ENCODE measurements at places on chromosomes 13 and 19.

DNA sequence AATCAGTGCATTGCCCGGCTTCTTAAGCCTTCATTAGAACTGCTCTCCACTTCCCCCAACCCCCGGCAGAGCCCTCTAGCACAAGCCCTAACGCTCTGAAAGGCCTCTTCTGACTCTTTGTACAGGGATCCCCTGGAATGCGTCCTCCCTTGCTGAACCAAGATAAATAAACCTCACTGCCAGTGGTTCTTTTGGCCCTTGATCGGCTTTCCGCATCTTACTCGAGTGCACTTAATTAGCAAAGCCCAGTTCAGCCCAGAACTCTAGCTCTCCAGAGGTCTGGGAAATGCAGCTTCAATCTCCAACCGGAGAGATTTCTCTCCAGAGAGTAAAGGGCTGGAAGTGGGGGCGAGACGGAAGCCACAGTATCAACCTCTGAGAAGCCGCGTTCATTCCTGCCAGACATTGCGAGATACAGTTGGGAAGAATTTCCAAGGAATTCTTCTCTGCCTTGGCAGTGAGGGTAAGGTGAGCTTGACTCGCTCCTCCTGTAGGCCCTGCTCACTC lies 8.7 kb upstream of the ZNF444 start:
- DNase-seq, result no peak

DNA sequence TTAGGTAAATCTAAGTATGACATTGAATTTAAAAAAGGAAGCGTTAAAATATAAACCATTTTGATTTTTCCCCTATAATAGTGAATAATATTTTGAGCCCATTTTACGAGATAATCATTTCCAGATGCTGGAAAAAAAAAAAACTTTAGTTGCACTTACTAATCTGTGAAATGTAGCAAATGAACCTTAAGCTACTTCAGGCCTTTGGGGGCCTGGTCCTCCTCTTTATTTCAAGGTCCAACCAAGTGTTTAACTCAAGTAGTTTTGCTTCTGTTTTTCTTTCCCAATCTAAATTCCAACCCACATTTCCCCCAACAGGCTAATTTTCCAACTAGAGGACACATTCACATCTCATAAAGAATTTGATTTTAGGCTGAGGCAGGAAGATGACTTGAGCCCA lies 101.2 kb downstream of the TNFRSF19 start:
- no peak for DNase-seq

GRCh38 chr13:74465271-74465670 lies 331.1 kb upstream of the KLF12 start:
- DNase-seq, result peak; percentile 22

DNA sequence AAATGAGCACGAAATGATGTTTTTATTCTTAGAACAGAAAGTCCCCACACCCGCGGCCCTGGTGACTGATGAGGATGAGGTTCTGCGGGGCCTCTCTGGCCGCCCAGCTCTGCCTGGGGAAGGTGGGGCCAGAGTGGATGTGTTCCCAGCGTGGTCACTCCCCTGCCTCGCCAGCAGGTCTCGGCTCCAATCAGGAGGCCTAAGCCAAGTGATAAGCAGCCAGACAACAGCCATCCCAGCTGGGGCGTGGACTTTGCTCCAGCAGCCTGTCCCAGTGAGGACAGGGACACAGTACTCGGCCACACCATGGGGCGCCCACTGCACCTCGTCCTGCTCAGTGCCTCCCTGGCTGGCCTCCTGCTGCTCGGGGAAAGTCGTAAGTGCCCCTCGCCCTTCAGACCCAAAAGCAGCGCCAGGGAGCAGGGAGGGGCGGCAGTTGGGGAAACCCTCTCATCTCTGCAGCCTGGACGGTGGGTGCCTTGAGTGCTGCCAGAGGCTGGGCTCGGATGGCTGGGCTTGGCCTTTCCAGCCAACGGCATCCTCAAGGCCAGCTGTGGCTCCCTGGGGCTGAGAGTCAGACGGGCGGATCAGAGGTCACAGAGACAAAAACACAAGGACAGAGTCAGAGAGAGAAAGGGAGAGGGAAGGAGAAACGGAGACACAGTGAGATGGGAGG lies at the start of gene F10:
F10 (plus strand) TSS at position 250 of the 676 bp plus-strand sequence; CDS start at position 307, 57 bp downstream.
- DNase-seq, result peak; percentile 40

GRCh38 chr13:72886272-72887067 lies 104.5 kb downstream of the PIBF1 start:
- DNase-seq, result no peak

GRCh38 chr19:19746286-19747213 lies 13.6 kb upstream of the ZNF14 start:
- DNase-seq, result no peak

DNA sequence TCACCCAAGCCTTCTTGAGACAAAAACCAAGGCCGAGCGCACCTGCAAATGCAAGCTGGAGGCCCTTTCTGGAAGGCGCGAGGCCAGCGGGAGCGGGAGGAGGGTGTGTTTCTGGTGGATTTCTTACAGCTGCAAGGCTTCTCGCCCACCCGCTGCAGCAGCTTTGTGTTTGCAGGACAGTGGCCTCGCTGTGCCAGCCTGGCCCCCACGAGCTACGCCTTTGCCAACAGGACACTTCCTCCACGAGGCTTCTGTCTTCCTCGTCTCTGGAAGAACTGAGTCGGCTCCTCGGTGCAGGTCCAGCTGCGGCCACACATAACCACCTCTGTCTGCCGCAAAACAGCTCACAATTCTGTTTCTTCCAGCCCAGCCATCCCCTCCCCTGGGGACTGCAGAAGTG lies 10.1 kb downstream of the ATCAY start:
- DNase-seq, result no peak

DNA sequence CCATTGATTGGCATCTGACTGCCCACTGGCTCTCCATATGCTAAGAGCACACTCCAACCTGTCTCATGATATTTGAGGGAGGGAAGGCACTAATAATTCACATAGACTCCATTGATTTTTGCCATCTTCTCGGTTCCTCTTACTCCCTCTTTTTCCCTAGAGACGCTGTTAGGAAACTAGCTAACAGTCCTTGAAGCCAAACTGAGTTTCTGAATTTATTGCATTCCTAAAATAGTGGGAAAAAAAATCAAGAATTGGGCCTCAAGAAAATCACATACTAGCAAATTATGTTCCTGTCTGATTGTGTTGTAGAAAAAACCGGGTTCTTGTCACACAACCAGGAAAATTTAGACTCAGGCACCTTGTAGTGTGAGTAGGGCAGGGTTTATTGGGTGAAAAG lies 86.4 kb upstream of the SLC7A1 start:
- no peak for DNase-seq

Data from glutamatergic neuron (in vitro differentiated cells).